ENCODE measurements at places on chromosomes 16 and 17.

DNA sequence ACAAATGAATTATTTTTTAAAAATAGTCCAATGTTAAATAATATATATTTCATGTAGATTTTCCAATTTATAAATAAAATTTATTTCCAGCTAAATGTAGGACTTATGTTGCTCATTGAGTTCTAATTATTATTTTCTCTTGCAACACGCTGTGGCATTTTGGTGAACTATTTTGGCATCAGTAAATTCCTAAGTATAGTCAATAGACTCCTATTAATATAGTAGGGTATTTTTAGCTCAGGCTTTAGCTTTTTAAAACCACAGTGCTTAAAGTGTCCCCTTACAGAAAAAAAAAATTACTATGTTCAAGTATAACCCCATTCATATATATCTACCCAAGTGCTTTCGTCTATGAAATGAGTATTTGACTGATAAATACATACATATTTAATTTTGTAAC, 919.2 kb upstream of the SOX9 start:
- no peak for DNase-seq

DNA sequence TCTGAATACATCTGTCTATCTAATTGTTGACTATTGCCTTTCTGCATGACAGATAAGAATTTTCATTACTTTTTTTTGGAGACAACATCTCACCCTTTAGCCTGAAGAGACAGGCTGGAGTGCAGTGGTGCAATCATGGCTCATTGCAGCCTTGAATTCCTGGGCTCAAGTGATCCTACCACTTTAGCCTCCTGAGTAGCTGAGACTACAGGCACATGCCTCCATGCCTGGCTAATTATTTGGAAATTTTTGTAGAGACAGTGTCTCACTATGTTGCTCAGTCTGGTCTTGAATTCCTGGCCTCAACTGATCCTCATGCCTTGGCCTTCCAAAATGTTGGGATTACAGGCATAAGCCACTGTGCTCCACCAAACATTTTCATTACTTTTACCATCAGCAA, 99.8 kb upstream of the ELAC2 start:
- no peak for DNase-seq

- DNase-seq = no peak
Observed at GRCh38 chr17:949623-950303, 29.8 kb downstream of the NXN start.

GRCh38 chr17:59863616-59864015, 29.1 kb downstream of the TUBD1 start:
- DNase-seq = no peak

- DNase-seq = peak; percentile 46
Observed at GRCh38 chr17:75777296-75777922, 7.2 kb upstream of the UNK start.

DNA sequence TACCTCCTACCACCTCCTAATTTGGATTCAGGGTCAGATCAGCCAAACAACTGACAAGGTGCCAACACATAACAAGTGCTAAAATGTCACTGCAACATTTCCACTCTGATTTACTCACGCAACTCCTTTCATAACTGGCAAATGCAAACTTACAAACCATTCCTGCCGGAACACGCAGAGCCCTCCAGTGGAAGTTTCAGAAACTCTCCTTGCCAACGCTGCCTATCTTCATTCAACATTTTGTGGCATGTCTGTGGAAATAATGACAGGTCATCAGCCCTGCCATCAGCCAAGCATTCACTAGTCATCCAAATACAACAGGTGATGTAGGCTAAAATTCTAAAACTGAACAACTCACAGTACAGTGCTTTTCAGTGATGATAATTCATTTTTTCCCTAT, 37.7 kb upstream of the OR3A1 start:
- DNase-seq = no peak

GRCh38 chr16:58264961-58265479, 29.8 kb downstream of the PRSS54 start:
- DNase-seq = peak; percentile 36

DNA sequence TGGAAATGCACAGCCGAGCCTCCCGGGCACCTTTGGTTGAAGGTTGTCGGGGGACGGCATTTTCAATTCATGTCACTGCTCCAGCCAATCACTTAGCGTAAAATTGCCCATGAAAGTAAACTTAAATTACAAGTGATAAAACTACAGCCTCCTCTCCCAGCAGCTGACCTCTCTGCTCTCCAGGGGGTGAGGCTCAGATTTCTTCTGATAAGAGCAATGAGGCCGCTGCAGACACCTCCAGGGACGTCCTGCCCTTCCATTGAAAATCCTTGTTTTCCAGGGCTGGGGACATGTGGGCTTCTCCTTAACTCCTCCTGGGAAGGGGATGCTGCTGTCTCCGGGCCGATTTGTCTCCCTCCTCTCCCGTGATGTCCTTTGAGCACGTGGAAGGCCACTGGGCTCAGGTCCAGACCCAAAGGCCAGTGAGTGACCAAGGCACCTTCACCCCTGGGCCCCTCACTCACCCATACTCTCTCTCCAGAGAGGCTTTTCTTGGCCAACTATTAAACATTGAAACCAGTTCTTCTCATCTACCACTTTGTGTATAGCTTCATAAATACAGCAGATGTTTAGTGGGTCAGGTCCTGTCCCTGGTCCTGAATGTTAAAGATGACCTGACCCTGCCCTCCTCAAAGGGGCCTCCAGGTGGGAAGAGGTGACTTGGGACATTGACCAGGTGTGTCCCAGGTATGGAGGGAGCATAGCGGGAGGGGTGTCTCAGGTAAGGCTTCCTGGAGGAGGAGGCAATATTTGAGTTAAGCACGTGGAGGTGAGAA, 52.3 kb downstream of the MGAT5B start:
- DNase-seq = no peak

DNA sequence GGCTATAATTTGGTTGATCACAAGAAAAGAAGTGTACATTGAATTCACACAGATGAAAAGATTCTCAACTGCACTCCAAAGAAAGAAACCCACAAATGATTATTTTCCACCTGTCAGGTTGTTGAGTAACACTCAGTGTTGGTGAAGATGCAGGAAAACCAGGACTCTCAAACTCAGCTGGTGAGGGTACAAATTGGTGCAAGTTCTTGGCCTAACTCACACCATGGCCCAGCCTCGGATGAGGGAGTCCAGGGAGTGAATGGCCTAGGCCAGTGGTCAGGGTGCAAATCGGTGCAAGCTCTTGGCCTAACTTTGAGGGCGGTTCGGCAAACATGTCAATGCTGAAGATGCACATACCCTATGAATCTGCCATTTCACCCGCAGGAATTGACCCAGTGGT, 8.6 kb downstream of the SCNN1B start:
- no peak for DNase-seq

DNA sequence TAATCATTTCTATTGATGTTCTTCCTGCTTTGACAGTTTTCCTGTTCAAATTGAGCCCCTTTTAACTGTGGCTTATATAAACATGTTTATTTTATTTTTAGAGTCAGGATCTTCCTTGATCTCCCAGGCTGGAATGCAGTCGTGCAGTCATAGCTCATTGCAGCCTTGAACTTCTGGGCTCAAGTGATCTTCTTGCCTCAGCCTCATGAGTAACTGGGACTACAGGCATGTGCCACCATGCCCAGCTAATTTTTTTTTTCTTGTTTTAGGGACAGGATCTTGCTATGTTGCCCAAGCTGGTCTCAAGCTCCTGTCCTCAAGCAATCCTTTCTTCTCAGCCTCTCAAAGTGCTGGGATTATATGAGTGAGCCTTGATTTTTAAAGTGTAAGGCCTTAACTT, 14.7 kb downstream of the PHKB start:
- no peak for DNase-seq

Measured in CD4-positive, alpha-beta T cell treated with Interleukin-10 for 1 hour (primary cell).